Stimulated activated CD8-positive, alpha-beta memory T cell treated with anti-CD3 and anti-CD28 coated beads, Interleukin-15, amount 100 ng/mL, for 48 hours (primary cell): ENCODE measurements at places on chromosomes 11 and 22.

DNA sequence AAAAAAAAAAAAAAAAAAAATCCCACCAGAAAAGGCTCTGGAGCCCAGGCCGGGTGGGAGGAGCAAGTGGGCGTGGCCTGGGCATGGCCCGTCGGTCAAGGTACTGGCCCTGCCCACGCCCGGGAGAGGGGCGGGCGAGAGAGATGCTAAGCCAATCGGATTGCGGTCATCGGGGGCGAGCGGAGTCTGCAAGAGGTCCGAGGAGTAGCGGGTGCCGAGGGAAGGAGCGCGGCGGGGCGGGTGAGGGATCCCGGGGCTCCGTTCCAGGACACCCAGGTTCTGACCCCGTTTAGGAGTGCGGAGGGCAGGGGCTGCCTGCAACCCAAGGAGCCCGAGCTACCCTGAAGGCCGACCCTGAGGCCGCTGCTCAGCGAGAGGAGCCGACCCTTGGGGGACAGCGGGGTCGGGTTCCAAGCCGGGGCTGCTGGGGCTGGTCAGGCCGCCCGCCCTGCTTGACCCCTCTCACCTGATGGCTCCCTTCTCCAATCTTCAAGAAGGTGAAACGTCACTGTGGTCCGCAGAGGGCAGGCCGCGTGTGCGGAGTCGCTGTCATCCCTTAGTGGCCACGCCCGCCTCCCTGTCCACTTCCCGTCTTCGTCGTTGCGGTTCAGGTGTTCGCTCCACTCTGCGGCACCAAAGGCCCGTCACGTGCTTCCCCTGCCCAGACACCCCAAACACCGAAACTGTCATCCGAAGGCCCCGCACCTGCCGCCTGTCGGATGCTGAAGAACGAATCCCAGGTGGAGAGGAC is 11.1 kb upstream of the TAB1 start:
- peak; percentile 58 for DNase-seq

GRCh38 chr11:130462101-130462885 is 13.8 kb downstream of the ADAMTS15 start:
- DNase-seq: no peak

- no peak for DNase-seq
Observed at GRCh38 chr11:129722529-129722928, 93.1 kb upstream of the TMEM45B start.

- no peak for DNase-seq
Observed at GRCh38 chr22:47174671-47175112, 412.2 kb downstream of the TBC1D22A start.

DNA sequence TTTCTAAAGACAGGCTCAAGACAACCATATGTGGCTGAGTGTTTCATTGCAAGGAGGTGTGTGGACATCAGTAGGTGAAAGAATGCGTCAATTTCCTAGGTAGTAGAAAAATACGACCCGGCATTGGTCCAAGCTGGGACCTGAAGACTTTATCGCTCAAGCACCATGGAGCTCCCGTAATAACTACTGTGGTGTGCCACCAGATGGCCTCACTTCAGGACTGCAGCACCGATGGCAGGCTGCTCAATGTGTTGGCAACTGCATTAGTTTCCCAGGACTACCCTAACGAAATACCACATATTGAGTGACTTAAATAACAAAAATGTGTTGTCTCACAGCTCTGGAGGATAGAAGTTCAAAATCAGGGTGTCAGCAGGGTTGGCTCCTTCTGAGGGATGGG is 72.4 kb upstream of the FAT3 start:
- DNase-seq: no peak

DNA sequence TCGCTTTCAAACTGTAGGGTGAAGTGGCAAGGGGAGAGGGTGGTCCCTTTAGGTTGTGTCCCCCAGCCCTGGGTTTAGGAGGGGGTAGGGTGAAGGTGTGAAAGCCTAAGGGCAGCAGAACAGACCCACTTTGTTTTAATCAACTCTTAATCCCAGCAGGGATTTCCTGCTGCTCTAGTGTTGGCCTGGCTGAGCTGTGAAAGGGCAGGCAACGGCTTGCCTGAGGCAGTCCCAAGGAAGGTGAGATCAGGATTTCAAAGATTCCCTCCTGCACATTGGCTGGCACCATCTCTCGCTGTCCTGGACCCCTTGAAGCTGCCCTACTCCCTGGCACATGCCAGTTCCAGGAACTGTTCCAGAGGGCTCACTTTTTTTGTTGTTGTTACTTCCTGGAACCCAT is 221.3 kb downstream of the INSC start:
- DNase-seq: no peak

DNA sequence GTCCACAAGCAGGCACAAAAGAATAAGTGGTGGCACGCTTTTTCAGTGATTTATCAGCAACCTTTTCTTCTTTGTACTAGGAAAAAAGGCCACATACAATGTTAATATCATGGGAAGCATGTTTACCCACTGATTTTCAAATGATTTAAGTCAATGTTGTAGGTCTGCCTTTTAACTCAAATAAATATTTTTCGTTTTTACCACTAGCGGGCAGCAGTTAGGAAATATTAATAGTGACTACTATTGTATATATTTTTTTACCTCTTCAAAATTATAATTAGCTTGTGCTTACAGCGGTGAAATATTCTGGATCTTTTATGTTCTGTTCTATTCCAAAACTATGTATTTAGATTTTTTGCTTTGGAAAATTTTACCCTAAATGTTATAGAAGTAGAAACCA is 6.4 kb upstream of the SLC17A6 start:
- no peak for DNase-seq

GRCh38 chr11:99884750-99885149 is 802.3 kb upstream of the ARHGAP42 start:
- DNase-seq: no peak

DNA sequence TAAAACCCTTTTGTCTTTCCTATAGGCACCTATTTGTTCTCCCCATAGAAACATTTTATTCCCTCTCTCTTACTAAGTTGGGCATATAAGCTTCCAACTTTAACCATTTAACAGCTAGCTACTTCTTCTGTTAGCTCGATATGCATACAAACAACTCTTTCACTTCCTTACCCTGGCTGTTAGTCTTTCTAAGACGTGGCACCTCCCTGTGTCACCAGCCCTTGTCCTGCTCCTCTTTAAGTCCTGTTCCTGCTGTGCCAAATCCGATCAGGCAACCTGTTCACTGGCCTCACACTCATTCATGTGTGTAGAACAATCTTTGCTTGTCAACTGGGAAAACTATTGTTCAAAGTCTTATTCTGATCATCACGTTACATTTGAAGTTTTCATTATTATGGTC is 1376.1 kb upstream of the TENM4 start:
- DNase-seq: no peak

- DNase-seq: no peak
Observed at GRCh38 chr11:106011481-106011880, 10.6 kb downstream of the MSANTD4 start.

GRCh38 chr22:46780453-46780852 is 18.0 kb downstream of the TBC1D22A start:
- DNase-seq: no peak

GRCh38 chr11:2534134-2534956 is 89.5 kb downstream of the KCNQ1 start:
- DNase-seq: no peak

GRCh38 chr11:1087279-1087960 is 12.7 kb downstream of the MUC2 start:
- DNase-seq: no peak

GRCh38 chr22:19292458-19293230 is 1.1 kb upstream of the CLTCL1 start:
- no peak for DNase-seq

- peak; percentile 32 for DNase-seq
Observed at GRCh38 chr11:75100314-75100713, 3.6 kb upstream of the OR2AT4 start.

GRCh38 chr22:43110444-43110926 is at the start of gene BIK:
BIK (plus strand) TSS chr22:43110750; CDS start chr22:43124023, 13,273 bp downstream.
- no peak for DNase-seq

DNA sequence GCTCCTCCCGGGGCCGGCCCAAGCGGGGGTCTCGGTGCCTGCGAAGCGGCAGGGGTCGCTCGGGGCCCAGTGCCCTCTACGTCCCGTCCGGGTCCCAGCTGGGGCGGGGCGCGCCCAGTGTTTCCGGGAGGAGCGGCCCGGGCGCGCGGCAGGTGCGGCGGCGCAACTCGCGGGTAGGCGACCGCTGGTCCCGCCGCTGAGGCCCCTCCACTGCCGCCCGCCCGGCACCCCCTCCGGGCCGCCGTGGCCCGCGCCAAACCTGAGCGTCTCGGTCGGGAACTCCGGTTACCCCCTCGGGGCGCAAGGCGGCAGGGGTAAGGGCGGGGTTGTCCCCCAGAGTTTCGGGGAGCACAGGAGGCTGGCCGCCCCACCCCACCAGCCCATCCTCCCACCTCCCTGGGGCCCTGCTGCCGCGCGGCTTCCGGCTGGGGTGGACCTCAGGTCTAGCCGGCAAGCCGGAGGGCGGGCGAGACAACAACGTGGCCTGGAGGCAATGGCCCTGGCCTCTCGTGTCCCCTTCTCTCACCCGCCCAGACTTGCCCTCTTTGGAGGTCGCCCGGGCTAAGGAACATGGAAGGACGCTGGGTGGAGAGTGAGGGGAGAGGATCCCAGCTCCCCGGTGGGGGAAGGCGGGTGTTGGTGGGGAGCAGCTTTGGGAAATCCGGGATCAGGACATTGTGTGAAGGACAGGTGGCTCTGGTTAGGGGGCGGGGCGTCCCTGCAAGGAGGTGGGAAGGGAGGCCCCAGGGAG is 398 bp upstream of the CRACR2B start:
- DNase-seq: no peak
